Stimulated activated CD8-positive, alpha-beta memory T cell treated with anti-CD3 and anti-CD28 coated beads, Interleukin-2, amount 100 ng/mL, for 1 hour (primary cell): ENCODE measurements at places on chromosomes 2 and 18.

GRCh38 chr2:197809064-197809463 is 4.7 kb downstream of the PLCL1 start:
- no peak for DNase-seq

- no peak for DNase-seq
These were observed 153.6 kb downstream of the NCKAP5 start for GRCh38 chr2:133414486-133415209.

DNA sequence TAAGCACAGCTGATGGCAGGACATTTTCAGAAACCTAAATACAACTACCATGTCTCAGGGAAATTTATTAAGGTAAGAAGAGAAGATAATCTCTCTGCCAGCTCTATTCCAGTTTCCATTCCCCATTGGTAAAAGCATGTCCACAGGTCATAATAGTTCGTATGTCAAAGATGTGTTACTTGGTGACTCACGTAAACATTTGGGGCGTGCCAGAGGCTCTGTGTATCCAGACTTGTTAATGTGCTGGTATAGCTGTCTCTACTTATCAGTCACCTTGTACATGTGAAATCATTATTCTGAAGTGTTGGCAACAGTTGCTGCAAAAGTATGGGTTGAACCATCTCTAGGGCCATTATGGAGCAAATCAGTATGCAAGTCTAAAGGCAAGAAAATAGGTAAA is 1345.1 kb downstream of the SUCLG1 start:
- DNase-seq: no peak

GRCh38 chr2:54092940-54093339 is 22.5 kb upstream of the ACYP2 start:
- DNase-seq: no peak

- no peak for DNase-seq
These were observed 165.6 kb upstream of the NABP1 start for GRCh38 chr2:191512216-191512835.

- DNase-seq: no peak
These were observed 15.6 kb downstream of the ODC1 start for GRCh38 chr2:10432311-10433181.

- DNase-seq: no peak
These were observed 344.9 kb downstream of the TSN start for GRCh38 chr2:122100346-122100745.

GRCh38 chr18:31097666-31098065 is 4.6 kb downstream of the DSC2 start:
- no peak for DNase-seq
